Germinal center (tissue), 1 donor: ENCODE measurements at places on chromosomes 11 and 22.

- no peak for DNase-seq
These were observed 4.6 kb downstream of the SLC29A2 start for GRCh38 chr11:66366844-66367477.

- no peak for DNase-seq
These were observed 22.7 kb downstream of the CELSR1 start for GRCh38 chr22:46514592-46515207.

DNA sequence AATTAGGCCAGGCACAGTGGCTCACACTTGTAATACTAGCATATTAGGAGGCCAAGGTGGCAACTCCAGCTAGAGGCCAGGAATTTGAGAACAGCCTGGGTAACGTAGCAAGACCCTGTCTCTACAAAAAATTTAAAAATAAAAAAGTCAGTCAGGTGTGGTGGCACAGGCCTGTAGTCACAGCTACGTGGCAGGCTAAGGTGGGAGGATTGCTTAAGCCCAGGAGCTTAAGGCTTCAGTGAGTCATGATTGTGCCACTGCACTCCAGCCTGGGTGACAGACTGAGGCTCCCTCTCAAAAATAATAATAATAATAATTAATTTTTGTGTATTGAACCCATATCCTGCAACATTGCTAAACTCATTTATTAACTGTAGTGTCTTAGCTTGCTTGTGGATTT lies 15.3 kb upstream of the TRIM29 start:
- DNase-seq, result no peak

DNA sequence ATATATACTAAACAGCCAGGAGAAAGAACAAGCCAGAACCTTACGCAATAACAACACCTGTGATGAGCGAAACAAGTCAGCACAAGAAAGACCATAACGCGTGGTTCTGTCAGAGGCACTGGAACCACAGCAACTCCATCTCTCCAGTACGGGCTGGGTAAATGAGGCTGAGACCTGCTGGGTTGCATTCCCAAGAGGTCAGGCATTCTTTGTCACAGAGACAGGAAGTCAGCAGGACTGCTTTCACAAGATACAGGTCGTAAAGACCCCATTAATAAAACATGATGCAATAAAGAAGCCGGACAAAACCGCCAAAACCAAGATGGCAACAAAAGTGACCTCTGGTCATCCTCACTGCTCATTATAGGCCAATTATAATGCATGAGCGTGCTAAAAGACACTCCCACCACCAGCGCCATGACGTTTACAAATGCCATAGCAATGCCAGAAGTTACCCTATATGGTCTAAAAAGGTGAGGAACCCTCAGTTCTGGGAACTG lies 21.7 kb downstream of the TPST2 start:
- no peak for DNase-seq

- DNase-seq, result no peak
These were observed 30.9 kb downstream of the TRPC6 start for GRCh38 chr11:101552888-101553287.

DNA sequence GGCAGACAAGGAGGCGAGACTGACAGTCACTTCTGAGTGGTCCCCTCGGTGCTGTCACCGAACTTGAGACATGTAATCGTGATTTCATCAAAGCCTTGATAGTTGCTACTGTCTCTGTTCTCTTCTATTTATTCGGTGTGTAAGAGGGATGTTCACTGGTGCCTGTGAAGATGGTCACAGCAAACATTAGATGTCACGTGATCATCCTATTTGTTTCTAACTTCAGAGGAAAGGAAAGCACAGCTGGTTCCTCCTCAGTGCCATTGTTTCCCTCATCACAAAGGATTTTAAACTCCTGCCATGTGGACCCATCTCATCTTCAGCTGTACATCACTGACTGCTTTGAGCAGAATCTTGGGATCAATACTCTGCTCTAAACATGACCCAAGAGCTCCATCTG lies 73.1 kb upstream of the CLMP start:
- no peak for DNase-seq

- no peak for DNase-seq
These were observed 165.5 kb upstream of the C11orf58 start for GRCh38 chr11:16572945-16573344.

GRCh38 chr11:16096336-16096735 lies 260.0 kb downstream of the SOX6 start:
- DNase-seq, result no peak

DNA sequence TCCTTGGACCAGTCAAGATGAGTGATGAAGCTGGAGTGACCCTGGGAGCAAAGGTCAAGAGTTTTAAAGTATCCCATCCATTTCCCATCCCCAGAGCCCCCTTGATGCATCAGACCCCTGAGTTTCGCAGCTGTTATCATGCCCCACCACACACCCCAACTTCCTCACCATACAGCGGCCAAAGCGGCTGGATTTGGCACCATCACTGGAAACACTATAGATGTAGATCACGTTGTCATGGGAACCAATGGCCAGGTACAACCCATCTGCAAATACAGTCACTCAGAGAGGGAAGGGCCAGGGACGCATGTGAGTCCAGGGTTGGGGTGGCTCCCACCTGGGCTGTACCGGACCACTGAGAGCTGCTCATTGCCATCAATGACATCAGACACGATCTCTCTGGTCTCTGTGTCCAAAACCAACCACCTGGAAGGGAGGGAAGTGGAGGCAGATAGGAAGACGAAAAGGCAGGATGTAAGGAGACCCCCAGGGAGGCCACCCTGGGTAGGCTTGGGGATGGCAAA lies 2.2 kb upstream of the MTA2 start:
- no peak for DNase-seq

DNA sequence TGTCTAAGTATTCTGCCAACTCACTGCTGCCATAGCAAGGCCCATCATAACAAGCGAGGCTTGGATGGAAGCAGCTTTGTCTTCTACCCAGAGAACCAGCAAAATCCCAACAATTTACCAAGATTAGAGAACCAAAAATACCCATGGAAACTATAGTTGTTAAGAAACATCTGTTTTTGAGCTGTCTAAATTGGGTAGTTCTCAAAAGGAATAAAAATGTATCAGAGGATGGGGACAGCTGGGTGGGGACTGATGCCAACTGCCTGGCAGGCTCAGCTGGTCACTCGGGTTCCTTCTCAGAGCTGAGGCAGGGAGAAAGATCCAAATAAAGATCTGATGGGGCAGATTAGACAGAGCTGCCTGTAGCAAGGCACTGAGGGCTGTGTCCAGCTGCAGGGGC lies 85.9 kb upstream of the GRK3 start:
- DNase-seq, result no peak

DNA sequence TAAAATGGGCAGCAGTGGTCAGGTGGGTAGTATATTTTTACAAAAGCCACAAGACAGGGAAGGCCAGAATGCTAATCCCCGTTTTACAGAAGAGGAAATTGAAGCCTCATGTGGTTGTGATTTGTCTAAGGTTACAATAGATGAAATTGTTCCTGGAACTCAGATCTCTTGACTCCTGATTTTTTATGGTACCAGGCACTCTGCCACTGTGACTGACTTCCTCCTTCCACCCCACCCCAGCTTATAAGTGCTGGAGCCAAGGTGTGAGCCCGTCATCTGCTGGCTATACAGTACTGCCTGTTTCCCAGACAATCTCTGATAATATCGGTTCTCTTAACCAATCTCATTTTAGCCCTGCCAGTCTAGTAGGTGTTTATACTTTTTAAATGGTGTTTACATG lies 1.9 kb downstream of the SLC5A1 start:
- DNase-seq, result no peak

DNA sequence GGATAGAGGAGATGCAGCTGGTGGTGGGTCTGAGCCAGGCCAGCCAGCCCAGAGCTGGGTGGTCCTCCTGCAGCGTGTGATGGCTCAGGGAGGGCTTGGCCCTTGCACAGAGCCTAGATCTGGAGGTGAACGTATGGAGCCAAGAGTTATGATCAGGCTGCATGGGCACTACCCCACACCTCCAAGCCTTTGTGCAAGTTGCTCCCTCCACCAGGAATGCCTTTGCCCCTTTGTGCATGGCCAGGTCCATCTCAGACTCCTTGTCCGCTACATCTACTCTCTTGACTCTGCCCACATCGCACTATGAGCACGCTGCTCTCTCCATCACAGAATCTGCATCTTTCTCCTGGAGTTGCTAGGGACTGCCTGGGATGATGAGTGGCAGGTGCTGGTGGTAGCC lies 895.7 kb downstream of the TBC1D22A start:
- no peak for DNase-seq

- no peak for DNase-seq
These were observed 1342.8 kb downstream of the TBC1D22A start for GRCh38 chr22:48105259-48105658.

DNA sequence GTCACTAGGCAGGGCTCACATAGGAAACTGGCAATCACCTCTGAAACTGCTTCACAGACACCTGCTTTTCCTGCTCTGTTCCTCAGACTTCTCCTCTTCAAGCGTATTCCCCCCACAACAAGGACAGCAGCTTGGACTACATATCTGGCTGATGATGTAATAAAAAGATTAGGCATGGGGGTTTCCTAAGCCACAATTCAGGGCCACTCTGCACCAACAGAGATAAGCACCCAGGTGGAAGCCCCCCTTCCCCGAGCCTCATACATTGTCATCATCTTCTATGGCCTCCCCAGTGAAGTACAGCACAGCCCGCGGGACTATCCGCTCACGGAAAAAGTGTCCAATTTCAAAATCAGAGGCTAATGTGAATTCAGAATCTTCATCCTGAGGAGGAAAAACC lies 25.0 kb upstream of the PHLDA2 start:
- no peak for DNase-seq

- no peak for DNase-seq
These were observed 153.4 kb downstream of the CCDC34 start for GRCh38 chr11:27209562-27210005.

- no peak for DNase-seq
These were observed 378.4 kb upstream of the PITPNB start for GRCh38 chr22:28297504-28297903.

DNA sequence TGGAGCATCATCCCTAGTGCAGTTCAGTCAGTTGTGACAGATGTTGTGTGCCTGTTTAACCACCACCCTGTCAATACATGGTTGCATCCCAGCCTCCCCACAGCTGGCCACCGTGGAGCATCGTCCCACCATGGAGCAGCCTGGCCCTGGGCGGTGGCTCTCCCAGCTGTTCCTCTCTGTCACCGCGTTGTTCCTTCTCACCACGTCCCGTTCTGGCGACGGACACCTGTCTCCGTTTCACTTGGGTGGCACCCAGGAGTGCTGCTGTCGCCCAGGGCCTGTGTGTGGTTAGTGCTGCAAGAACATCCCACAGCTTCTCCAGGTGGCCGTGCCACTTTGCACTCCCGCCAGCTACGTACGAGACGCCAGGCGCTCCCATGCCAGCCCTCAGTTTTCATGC lies 26.5 kb downstream of the MUC6 start:
- DNase-seq, result no peak

GRCh38 chr11:104620991-104621390 lies 277.3 kb downstream of the CASP12 start:
- no peak for DNase-seq

GRCh38 chr11:69653406-69653960 lies 12.5 kb downstream of the CCND1 start:
- DNase-seq, result no peak

- DNase-seq, result no peak
These were observed 17.0 kb downstream of the CD3E start for GRCh38 chr11:118321386-118322082.

GRCh38 chr22:26852176-26852575 lies 194.8 kb downstream of the MIAT start:
- no peak for DNase-seq

GRCh38 chr11:88480223-88480622 lies 142.7 kb upstream of the CTSC start:
- DNase-seq, result no peak

DNA sequence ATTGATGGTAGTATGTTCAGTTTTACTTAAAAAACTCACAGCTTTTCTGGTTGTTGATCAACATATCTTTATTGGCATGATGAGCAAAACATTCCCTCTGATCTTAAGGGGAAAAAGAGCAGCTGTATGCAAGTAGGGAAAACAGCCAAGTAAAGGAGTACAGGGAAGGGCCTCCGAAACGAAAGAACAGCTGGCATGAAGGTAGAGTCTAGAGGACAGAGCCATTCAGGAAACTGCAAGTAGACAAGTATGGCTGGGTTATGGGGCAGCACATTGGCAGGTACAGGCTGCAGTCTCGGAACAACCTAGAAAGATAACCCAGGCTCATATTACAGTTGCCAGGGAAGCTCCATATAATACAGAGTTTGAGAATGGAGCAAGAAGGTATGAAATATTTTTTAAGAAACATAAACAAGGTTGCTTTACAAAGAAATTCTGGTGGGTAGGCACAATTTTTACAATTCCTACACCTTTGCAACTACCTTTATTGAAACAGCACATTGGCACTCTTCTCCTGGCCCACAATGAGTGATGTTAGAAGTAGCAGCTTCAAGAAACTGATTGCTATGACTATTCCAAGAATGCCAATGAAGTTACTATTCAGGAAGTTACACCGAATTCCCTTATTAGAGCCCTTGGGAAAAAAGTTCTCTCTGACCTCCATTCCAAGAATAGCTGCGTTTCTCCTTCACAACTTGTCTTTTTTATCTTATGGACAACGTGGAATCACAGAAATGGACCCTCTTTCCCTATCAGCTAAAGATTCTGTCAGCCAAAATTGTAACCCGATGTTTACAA lies 45.2 kb downstream of the LGR4 start:
- no peak for DNase-seq

DNA sequence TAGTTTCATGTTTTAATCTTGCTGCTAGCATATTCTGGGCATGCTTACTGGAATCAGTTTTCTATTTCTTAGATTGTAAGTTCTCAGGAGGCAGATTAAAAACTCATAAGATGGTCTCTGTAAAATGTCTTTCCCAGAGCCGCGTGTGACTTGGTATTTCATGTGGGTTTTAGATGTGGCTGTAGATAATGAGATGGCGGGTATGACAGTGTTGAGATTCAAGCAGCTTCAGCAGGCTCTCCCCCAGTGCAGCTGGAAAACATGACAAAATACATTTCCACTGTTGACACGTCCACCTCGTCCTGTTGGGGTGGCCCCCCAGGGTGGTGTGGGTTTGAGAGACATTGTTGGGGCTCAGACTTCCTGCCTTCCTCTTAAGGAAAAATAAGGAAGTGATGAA lies 106.8 kb downstream of the KIRREL3 start:
- no peak for DNase-seq

GRCh38 chr11:12130180-12130980 lies 20.0 kb downstream of the MICAL2 start:
- DNase-seq, result no peak

DNA sequence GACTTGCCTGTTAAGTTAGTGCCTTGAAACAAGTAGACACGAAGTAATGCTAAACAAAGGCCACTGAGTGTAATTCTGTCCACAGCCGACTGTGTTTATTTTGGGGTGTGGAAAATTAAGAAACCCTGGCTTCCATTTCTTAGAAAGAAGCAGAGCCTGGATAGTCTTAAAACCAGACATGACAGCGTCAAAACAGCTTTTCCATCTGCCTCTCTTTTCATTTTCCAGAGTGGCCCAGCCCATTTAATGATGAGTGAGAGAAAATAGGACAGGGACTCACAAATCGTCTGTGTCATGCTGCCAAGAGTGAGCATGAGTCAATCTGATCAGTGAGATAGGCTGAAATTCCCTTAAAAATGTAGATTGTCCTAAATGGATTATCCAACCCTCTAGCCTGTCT lies 485.9 kb downstream of the JRKL start:
- no peak for DNase-seq

- DNase-seq, result no peak
These were observed 3.2 kb upstream of the PAX6 start for GRCh38 chr11:31814176-31814868.
